Regular cardiac myocyte (primary cell): ENCODE measurements at places on chromosomes 2 and 18. TPM values are rescaled to one million over a fixed set of nuclear protein-coding genes. Genes with fewer than 3 reads are reported as not detected.

The SCYGR4 gene
- total RNA-seq, result not detected in 2 replicates

The CLEC4F gene
- not detected in 2 replicates for total RNA-seq

The REG3G gene
- total RNA-seq, result not detected in 2 replicates

The ARHGAP28 gene
- total RNA-seq, result 0.77 and 5.4 TPM in 2 replicates

The LOXHD1 gene
- total RNA-seq, result not detected in 2 replicates

The MAB21L4 gene
- total RNA-seq, result not detected in 2 replicates

The INHA gene
- total RNA-seq, result 0.56 TPM in 1 of 2 replicates, not detected in the other

The TMEM37 gene
- under 0.01 and 0.19 TPM in 2 replicates for total RNA-seq

The NEU4 gene
- 0.19 and 0.28 TPM in 2 replicates for total RNA-seq

The CFAP221 gene
- total RNA-seq, result under 0.01 TPM in 2 replicates

The TUBA3D gene
- not detected in 2 replicates for total RNA-seq

The ITPRIPL1 gene
- 1.1 and 1.3 TPM in 2 replicates for total RNA-seq

The HTR2B gene
- 1.9 and 13.0 TPM in 2 replicates for total RNA-seq

The ZC3H6 gene
- total RNA-seq, result 1.5 and 5.1 TPM in 2 replicates

The OBSL1 gene
- 26.6 and 45.1 TPM in 2 replicates for total RNA-seq

The CARF gene
- total RNA-seq, result 2.5 and 5.9 TPM in 2 replicates

The CD226 gene
- under 0.01 TPM in 2 replicates for total RNA-seq

The C2orf66 gene
- under 0.01 TPM in 1 of 2 replicates, not detected in the other for total RNA-seq

The CXCR2 gene
- total RNA-seq, result not detected in 2 replicates

The OTX1 gene
- under 0.01 TPM in 1 of 2 replicates, not detected in the other for total RNA-seq

The PLCD4 gene
- total RNA-seq, result 2.3 and 3.1 TPM in 2 replicates

The SIX2 gene
- 2.0 and 2.7 TPM in 2 replicates for total RNA-seq

The SCTR gene
- not detected in 2 replicates for total RNA-seq

The AQP12A gene
- not detected in 2 replicates for total RNA-seq

The ABCG8 gene
- not detected in 2 replicates for total RNA-seq

The LYG1 gene
- total RNA-seq, result 0.19 and 0.85 TPM in 2 replicates
